ENCODE measurements at places on chromosomes 5 and 9.

GRCh38 chr9:13690595-13690994, 411.1 kb upstream of the MPDZ start:
- no peak for DNase-seq

DNA sequence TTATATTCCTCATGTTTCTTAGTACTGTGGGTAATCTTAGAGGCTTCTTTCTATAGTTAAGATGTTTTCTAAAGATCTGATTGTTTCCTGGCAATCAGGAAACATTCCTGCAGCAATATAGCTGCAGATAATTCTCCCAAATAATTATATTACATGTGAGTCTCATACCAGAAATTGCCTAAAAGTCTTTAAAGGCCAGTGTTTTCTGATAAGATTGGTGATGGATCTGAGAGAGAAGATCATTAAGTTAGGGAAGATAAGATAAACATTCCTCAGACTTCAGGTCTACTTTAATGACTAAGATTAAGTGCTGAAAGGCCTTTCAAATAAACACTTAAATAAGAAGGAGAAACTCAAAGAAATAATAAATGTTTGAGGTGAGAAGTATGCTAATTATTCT, 107.7 kb upstream of the DAB2 start:
- DNase-seq = no peak

DNA sequence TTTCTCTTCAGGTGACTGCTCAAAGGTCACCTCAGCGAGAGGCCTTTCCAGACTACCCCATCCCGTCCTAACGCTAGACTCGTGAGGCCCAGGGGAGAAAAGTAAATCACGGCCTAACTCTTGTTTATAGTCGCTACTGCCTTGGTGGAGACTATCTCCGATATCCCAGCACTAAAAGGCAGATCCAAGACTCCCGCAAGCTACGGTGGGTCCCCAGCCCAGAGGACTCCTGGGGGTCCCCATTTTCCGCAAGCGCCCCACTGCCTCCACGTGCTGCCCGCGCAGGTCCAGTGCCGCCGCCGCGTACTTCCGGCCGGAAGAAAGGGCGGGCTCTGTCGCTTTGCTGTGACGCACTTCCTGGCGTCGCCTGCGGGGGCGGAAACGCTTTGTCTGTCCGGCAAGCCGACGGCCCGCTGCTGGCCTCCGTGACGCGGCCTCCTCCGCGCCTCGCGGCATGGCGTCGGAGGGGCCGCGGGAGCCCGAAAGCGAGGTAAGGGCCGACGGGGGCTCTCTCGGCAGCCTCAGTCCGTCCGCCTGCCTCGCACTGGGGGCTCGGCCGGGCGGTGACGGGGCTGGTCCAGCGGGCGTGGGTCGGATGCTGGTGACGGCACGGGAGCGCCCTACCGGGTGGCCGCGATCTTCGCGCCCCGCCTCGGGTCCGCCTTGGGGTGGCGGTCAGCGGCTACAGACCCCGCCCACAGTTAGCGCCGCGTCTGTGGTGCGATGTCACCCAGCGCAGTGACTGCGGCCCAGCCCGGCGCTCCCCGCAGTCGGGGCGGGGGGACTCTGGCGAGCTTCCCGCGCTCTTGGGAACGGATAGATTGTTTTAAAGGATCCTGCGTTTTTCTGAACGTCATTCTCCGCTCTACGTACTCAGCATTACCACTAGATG, at the start of gene SECISBP2:
Gene SECISBP2 (plus strand): TSS at position 378 of the 892 bp plus-strand sequence. CDS start 77 bp downstream, at position 455.
- peak; percentile 96 for DNase-seq

DNA sequence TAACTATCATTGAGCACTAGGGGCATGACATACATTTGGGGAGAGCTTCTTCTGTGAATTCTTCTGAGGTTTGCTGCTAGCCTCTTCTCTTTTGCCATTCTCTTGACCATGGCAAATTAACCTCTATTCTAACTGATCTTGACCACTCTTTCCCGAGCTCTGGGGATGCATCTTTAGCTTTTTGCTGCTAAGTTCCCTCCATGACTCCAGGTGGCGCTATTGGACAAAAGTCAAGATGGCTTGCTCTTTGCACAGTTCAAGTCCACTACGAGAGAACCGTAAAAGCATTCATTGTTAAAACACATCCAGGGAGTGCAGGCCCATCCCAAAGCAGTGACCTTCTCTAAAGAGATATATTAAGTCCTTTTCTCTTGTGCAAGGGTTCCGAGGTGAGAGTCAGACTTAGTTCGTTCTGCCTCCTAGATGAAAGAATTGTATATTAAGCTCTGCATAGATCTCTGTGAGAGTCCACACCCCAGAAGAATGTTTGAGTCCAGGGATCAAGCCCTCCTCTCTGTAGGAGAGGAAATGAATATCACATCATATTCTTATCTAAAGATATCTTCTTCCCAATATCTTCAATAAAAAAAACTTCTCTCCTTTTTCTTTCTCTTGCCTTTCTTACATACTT, 1152.9 kb upstream of the CDH6 start:
- DNase-seq = peak; percentile 79

DNA sequence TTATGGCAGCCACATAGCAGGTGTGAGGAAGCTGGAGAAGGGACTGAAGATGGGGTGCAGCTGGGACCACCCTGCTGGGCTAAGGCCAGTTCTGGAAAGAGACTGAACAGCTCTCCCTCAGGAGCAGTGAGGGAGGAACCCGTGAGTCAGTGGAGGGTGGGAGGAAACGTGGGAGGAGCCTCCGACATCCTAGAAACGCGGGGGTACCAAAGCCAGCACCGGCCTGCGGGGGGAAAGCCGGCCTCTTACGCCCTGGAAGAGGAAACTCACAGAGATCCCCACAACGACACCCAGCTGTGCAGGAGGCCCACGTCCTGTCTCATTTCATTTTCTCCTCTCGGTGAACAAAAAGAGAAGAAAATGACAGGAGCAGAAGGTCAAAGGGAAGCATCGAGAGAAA, 185.8 kb upstream of the IRX4 start:
- DNase-seq = no peak

DNA sequence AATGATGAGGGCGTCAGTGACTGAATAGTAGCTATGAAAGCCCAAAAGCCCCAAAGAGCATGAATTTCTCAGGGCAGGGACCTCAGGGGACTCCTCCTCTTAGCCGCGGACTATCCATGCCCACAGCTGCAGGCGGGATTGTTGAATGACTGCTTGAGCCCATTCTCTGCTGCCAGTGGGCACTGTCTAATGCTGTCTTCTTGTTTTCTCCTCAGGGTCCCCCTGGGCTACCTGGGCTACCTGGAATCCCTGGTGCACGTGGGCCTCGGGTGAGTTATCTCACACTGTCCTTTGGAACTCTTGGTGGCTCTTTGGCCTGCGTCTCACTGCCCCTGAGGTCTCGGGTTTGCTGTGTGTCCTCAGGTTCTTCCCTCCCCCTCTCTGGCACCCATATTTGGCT, 22.7 kb downstream of the COL27A1 start:
- no peak for DNase-seq

GRCh38 chr5:144036476-144036875, 134.0 kb downstream of the YIPF5 start:
- no peak for DNase-seq

DNA sequence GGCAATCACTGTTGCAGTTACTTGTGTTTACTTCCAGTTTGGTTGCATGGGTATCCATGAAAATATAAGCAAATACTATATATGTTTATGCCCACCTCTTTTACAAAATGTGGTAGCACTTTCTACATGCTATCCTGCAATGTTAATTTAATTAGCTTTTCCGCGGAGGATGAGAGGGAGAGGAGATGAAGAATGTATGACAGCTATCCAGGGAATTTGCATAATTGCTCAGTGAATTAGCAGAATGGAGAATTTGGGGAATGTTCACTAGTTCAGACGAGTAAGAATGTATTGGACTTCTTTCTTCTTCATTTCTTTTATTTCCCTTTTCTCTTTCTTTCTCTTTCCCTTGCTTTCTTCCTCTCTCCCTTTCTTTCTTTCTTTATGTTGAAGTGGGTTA, 140.7 kb upstream of the SLC28A3 start:
- DNase-seq = no peak

GRCh38 chr5:105812304-105812703, 1858.4 kb downstream of the EFNA5 start:
- DNase-seq = no peak

DNA sequence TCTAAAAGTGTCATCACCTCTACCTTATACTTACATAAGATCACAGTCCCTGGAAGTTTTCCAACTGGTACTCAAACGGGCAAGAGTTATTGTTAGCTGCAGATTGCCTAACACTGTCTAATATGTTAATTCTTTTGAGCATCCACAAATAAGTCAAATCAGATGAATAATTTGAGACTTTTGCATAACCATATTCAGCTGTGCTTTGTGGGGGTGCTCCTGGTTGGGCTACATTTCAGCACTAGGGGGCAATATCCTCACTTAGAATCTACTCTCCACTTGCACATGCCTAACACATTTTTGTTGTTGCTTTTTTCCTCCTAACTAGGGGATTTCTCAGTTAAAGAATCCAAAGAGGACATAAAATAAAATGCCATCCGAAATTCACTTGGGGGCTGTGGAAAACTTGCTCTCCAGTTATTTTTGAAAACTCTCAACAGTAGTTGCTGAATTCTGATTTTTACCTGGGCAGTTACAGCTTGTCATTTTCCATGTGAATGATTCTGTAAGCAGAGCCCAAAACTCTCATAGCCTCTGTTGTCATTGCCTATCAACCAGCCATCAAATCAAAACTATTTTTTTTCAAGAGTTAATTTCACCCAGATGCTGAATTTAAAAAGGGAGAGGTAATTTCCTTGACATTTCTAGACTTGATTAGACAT, 71.5 kb downstream of the TRIM36 start:
- DNase-seq = peak; percentile 75

DNA sequence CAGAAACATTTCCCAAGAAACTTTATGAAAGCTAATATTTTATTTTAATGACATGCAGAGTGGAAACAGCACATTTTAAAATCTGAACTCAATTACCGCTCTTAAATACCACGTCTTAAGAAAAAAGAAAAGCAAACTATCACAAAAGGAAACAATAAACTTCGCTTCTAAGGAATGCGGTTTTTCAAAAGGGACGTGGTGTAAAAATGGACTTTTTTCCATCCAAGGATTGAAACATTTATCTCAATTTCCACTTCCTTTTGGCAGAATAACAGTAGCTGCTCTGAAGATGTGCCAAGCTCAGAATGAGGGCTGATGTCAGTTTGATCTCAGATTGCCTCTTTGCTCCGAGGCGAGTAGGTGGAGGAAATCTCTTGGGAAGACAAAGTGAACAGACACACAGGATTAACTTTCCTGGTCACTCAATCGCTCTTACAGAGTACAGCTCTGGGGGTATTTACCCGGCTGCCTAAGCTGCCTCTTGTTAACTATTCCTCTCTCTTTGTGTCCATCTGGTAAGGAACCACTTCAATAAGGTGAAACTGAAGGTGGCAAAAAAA, 158.5 kb downstream of the TRPM6 start:
- no peak for DNase-seq

DNA sequence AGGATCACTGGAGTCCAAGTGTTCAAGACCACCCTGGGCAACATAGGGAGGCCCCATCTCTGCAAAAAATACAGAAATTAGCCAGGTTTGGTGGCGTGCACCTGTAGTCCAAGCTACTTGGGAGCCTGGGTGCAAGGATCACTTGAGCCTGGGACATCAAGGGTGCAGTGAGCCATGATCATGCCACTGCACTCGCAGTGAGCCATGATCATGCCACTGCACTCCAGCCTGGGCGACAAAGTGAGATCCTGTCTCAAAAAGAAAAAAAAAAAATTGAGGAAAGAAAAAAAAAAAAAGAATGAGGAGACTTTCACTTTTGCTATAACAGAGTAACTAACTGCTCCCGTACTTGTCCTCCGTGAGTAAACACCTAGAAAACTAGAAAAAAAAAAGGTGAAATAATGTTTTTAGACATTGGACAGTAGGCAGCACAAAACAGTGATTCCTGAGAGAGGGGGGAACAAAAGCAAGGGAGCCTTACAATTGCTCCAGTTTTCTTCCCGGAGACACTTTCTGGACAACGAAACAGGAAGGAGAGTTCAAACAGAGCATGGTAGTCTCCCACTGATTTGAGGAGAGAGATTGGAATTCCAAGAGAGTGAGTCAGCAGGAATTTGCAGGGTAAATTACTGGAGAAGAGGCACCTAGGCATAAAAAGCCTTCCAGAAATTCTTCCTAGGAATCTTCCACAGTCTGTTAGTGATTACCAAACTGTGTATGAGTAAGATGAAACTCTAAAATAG, 6.9 kb upstream of the ZBTB5 start:
- DNase-seq = no peak

DNA sequence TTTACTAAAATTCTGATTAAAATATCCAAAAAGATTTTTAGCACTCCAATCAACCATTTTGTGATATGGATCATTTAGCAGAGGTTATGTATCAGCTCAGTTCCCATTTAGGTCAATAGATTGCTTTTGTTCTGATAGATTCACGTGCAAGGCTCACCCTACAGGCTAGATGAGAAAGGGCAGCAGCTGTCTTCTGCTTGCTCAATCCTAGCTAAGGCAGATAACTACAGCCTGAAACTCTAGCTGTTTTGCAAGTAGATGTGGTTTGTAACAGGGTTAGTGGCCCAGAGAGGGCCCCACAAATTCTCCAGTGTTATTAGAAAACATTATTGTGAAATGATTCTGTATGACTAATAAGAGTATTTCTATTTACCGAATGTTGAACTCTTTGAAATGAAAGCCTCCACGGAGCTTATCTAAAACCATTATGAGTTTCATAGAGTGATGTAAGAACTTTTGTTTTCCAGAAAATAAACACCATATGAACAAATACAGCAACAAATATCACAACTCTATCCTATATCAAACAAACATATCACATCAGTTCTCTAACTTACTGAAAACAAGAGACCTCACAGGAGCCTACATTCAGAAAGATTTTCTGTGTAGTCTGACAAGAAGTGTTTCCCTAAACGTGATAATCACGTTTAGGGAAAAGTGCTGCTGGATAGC, 841.9 kb upstream of the ACO1 start:
- peak; percentile 15 for DNase-seq

DNA sequence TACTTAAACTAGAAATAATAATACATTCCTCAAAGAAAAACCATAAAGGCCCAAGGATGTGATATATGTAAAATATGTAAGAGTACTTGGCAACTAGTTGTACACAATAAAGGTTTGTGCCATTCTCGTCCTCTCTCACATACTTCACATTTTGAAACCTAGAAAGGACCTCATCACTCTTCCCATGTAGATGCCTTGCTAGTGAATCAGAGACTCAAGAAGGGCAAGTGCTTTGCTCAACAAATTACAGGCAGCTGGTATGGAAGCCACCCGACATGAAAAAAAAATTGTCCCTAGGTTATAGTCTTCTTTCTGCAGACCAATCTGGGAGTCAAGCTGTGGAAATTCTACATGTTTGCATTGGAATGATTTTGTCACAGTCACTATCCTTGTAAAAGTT, 31.7 kb downstream of the ADRB2 start:
- no peak for DNase-seq

DNA sequence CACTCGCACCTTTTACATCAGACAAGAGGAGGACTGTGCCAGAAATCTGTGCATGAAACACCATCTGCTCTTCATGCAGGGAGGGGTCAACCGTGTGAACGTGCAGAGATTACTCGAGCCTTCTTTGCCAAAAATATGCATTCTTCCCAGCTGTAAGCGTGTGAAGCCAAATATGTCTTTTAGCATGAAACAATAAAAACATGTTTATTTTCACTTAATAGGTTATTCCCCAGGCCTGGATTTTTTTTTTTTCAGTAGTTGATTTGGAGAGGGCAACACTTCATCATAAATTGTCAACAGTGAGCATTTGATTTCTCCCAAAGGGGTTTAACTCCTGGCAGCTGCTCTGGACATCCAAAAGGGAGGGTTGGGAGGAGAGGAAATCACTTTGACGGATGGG, 23.8 kb downstream of the PLAC8L1 start:
- no peak for DNase-seq

GRCh38 chr5:75601567-75601966, 9.7 kb upstream of the ANKDD1B start:
- no peak for DNase-seq

- DNase-seq = no peak
These were observed 385.7 kb downstream of the PLK2 start for GRCh38 chr5:58074222-58074621.
